ENCODE measurements at places on chromosomes 12 and 14.

DNA sequence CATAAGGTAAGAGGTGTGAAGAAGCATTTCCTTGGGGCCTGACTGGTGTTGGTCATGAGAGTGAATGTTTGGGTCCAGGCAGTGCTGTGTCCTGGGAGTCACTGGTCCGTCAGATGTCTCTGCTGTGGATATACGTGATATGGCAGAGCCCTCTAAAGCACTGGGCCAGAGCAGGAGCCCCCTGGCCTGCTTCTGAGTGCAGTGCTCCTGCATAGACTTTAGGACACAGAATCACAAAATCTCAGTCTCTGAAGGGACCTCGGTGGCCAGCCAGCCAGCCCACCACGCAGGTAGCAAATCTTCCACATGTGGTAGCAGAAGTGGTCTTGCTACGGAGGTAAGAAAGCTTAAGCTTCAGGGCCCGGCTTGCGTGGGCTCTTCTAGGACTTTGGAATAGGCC, 18.5 kb upstream of the AQP2 start:
- DNase-seq = no peak

GRCh38 chr14:69008421-69008884, 29.4 kb upstream of the ACTN1 start:
- no peak for DNase-seq

DNA sequence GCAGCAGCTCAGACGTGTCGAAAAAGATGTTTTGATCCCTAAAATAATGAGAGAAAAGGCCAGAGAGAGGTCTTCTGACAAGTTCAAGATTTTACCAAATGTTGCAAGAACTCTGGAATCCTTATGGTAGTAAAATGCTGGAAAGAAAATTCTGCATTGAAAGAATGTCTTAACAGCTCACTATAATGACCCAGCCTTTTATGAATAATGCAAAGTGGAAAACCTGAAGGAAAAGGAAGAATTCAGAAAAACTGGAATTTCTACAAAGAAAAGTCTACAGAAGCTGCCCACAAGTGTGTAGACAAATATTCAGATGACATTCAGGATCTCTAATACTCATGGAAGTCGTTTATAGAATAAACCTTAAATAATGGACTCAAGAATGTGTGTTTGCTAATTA, 1.8 kb upstream of the CCDC88C start:
- DNase-seq = no peak

GRCh38 chr12:16610001-16610585, 4.1 kb upstream of the LMO3 start:
- no peak for DNase-seq

DNA sequence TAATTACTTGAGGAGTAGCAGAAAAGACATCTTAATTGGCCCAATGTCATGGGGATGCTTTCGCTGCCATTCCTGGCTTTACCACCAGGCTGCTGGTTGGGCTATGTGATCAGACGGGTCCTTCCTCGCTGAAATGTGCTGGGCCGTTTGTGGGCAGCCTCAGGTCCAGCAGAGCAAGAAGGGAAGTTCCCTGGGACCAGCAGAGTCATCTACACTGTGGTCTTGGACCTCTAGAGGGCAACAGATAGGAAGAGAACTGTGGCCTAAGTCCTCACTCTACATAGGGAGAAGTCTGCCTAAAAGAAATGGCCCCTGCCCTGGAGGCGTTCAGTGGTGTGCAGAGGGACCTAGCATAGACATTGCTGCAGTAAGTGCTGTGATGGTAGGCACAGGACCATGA, 10.9 kb downstream of the EVL start:
- no peak for DNase-seq

- no peak for DNase-seq
Observed at GRCh38 chr12:57452181-57452936, 2.7 kb upstream of the INHBE start.

- no peak for DNase-seq
Observed at GRCh38 chr12:1083889-1084262, 92.9 kb downstream of the ERC1 start.

GRCh38 chr14:86296173-86296572, 766.2 kb downstream of the FLRT2 start:
- no peak for DNase-seq

- no peak for DNase-seq
Observed at GRCh38 chr14:73374218-73374617, 84.1 kb downstream of the NUMB start.

All from effector memory CD8-positive, alpha-beta T cell (primary cell).